ENCODE measurements at places on chromosomes 4 and X.

DNA sequence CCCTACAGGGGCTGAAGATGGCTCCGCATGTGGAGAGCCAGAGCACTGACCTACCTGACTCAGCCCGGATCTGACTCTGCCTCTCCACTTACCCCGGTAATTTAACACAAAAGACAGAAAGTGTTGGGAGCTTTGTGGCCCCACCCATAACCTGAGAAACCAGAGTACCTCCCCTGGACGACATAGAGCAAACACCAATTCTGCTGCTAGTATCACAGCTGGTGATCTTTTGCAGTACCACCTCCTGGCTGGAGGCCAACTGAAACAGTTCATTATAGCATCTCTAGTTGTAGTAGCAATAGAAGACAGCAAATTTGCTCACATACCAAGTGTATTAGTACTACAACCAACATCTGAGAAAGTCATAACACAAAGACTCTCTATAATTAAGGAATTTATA, 443.9 kb downstream of the KLHL4 start:
- DNase-seq = no peak

DNA sequence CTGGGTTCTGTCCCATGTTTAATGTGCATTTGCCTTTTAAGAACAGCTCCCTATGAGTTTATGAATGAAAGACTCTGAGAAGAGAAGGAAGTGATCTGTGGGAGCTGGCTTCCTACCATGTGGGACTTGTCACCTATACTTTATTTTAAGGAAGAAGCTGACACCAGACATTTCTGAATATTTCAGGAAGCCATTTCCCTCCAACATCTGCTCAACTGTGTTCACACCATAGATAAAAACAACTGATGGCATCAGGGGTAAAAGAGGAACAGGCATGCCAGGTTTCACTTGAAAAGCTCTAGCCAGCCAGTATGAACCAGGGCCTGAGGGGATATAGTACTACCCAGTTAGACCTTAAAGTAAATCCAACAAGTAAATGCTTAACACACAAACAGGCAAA, 116.0 kb downstream of the COL4A6 start:
- no peak for DNase-seq

DNA sequence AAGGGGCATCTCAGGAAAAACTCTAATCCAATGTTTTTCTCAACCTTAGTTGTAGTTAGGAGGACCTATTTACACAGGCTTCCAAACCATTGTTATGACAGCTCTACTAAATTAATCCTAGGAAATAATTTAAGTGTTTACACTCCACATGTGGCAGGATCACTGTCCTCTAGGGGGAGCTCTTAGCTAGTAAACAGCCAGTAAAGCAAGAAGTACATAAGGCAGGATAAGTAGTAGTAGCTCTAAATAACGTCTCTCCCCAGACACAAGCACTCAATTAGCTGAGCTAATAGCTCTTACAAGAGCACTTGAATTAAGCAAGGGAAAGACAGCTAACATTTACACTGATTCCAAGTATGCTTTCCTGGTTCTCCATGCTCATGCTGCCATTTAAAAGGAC, 37.3 kb downstream of the NUDT11 start:
- no peak for DNase-seq

DNA sequence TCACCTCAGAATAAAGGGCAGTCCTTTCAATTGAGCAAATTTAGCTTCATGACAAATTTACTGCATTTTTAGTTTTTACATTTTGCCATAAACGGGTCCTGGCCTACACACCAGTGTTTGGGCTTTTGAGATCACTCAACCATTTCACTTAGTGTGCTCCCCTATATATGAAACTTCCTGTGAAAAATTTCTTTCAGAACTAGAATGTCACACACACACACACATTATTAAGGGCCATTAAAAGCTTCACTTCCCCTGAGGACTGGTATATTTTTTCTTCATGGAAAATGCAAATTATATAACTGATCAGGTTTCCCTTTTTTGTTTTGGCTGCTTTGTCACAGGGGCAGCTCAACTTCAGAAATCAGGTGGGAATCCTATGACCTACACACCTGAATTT, 206.5 kb downstream of the ENOX2 start:
- DNase-seq = no peak

DNA sequence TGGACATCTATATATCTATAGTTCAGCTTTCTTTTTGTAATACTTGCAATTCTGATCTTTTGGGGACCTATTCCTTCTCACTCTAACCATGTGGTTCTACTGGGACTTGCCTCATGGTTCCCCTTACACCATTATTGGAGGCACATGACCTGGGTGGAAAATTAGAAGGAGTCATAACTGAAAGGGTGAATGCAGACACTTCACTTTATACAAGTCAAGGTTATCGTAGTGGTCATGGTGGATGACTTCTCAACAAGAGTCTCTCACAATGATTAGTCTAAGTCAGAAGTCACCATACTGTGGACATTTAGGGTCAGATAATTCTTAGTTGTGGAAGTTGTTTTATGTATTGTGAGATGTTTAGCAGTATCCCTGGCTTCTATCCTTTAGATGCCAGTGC, 10.5 kb upstream of the EIF4E start:
- DNase-seq = no peak

DNA sequence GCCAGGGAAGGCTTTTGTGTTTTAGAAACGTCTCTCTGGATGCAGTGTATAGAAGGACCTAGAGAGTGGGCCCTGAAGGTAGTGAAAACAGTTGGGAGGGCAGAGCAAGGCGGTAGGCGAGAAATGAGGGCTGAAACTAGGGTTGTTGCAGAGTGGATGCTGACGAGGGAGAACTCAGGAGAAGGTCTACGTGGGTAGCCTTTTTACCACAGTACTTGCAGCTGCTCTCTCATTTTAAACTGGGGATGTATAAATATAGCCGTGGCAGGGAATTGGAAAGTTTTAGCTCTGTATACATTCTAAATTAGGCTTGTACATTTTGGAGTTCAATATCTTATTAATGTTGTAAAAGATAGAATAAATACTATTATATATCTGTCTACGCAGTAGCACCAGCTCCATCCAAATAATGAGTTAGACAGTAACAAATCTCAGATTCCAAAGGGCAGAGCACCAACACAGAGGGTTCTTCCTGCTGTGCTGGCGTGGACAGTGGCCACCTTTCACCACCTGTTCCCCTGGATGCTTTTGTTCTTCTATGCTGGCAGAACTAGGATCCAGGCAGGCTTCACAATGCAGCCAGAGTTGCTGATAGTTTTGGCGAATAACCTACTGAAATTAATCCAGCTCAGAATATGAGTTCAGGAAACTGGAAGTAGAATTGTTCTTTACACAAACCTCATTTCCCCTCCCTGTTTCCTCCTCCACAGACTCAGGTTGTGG, 31.7 kb downstream of the CCNG2 start:
- no peak for DNase-seq

Measured in stromal cell of bone marrow (primary cell).